Spleen (tissue), 13 donors: ENCODE measurements at places on chromosomes 1 and 21.

DNA sequence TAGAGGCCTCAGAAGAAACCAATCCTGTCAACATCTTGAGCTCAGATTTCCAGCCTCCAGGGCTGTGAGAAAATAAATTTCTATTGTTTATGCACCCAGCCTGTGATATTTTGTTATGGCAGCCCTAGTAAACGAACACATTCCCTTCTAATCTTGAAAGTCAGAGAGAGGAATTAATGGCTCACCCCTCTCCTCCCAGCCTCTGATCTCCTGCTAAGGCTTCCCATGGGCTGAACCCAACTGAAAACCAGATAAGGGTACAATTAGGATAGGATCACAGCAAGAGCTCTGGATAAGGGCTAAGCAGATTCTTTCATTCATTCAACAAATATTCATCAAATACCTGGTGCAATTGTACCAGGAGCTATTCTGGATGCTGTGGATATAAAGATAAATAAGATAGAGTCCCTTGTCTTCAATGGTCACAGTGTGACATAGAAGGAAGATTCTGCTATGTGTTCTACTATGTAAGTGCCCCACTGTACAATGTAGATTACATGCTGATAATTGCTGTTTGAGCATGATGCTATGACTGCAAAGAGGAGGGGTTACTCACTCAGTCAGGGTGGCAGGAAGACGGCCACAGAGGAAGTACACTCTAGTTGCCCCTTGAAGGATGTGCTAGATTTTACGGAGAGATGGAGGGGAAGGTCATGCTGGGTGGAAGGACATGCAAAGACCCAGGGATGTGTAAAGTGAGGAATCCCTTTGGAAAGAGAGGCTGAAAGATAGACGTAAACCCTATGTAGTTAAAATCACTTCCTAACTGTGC lies 203.3 kb upstream of the JUN start:
- no peak for DNase-seq

DNA sequence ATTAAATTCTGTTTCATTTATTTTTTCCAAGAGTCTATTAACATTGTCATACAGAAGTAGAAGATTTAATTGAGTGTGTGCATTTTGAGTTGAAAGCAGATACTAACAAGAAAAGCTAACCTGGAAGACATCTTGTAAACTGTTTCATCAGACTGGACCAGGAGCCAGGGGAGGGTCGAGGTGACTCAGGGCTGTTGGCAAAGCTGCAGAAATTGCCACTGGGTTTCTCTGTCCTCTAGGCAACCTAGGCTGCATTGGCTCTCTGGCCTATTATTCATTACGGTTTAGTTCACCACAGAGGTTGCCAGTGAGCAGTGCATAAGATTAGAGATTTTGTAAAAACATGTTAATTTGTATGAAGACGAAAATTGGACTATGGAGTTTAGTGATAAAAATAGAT lies 27.5 kb downstream of the ERG start:
- DNase-seq, result no peak

- DNase-seq, result no peak
These were observed 68.7 kb upstream of the LRIF1 start for GRCh38 chr1:111032295-111032897.

DNA sequence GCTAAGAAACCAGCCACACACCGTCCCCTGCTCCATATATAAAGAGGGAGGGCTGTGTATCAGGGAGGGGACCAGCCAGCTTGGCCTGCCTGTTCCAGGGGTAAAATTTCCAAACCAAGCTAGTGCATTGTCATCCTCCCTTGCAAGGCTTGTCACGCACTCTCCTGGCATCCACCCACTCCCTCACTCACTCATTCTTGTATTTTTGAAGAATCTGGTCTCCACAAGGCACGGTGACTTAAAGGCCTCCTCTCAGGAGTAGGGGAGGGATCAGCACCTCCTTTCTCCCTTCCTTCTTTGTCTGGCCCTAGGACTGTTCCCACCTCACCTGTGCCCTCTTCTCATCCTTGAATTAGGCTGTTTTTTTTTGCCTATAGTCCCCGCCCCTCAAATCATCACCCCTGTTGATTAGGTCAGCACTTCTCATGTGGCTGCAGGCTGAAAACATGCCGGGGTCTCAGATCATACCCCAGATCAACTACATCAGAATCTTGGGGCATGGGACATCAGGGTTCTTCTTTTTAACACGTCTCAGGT lies 5.0 kb downstream of the ABCA4 start:
- peak; percentile 21 for DNase-seq

- DNase-seq, result no peak
These were observed 3.0 kb downstream of the COL6A2 start for GRCh38 chr21:46100906-46101305.

DNA sequence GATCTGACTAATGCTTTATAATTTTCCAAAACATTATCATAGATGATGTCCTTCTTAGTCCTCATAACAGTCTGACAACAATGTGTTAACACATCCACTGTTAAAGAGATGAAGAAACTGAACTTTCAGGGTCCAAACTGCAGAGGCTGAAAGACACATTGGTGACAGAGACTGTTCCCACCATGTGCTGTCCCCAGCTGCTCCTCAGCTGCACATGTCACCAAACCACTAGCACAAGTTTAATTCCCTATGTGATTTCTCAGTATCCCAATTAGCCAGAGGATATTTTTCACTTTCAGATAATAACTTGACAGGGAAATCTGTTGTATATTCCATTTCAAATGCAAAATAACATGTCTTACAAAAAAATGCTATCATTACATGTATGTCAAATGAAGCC lies 24.6 kb downstream of the LAMC2 start:
- no peak for DNase-seq

DNA sequence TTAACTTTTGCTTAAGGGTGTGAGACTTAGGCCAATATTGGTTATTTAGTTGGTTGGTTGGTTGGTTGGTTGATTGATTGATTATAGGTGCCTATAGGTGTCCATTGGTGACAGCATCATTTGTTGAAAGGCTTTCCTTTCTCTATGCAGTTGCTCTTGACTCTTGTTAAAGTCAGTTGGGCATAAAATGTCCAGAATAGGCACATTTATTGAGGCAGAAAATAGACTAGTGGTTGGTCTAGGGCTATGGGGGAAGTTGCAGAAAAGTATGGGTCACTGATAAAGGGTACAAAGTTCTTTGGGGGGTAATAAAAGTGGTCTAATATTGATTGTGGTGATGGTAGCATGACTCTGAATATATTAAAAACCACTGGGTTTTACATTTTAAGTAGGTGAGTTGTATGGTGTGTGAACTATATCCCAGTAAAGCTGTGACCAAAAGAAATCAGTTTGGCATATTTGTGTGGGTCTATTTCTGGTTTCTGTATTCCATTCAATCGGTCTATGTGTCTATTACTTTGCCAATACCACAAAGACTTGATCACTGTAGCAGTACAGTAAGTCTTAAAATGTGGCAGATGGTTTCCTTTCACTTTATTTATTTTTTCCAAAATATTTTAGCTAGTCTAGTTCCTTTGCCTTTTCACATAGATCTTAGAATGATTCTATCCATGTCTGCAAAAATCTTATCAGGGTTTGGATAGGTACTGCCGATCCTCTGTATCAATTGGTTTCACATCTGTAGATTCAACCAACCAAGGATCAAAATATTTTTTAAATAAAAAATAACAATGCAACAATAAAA lies 63.0 kb downstream of the ATP1A1 start:
- no peak for DNase-seq

GRCh38 chr1:232223183-232223708 lies 406.7 kb downstream of the SIPA1L2 start:
- no peak for DNase-seq

DNA sequence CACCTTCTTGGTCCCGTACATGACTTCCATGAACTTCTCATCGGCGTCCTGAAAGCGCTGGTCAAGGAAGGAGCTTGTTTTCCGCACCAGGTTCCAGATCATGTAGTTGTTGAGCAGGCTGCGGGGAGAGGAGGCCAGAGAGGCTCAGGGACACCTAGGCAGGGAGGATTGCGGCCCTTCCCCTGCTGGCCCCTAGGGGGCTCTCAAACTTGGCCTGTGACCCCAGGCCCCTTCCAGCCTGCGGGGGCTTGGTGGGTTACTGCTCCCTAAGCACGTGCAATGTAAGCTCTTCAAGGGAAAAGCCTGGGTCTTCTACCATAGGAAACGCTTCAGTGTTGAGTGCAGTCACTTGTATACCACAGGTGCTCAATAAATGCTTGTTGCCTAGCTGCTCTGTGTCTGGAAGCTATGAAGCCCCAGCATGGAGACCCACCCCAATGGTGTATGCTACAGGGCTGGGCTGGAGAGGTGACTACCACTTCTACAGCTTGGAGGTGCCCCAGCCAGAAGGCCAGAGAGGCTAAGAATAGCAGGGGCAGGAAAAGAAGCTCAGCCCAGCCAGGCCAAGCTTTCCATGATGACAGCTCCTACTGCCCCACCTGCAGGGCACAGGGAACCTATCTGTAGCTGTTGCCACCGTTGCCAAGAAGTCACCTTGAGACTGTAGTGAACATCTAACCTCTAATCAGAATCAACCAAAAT lies 45.1 kb downstream of the ECE1 start:
- no peak for DNase-seq

DNA sequence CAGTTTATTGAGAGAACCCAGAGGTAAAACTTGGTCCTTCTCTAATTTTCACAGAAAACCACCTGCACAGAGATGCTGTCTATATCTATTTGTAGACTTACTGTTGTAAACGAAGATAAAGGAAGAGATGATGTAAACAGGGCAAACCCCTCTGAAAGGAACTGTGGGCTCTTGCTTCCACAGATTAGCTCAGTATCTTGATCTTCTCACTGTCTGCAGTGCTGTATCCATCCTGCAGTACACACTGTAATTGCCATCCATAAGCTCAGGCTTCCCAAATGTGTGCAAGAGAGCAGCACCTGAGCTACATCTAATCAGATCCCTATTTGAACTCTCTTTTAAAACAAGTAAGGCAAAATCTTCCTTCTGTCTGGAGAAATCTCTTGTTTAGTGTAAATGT lies 16.6 kb upstream of the RWDD3 start:
- no peak for DNase-seq

GRCh38 chr21:16437586-16437985 lies 707.8 kb downstream of the USP25 start:
- DNase-seq, result no peak

DNA sequence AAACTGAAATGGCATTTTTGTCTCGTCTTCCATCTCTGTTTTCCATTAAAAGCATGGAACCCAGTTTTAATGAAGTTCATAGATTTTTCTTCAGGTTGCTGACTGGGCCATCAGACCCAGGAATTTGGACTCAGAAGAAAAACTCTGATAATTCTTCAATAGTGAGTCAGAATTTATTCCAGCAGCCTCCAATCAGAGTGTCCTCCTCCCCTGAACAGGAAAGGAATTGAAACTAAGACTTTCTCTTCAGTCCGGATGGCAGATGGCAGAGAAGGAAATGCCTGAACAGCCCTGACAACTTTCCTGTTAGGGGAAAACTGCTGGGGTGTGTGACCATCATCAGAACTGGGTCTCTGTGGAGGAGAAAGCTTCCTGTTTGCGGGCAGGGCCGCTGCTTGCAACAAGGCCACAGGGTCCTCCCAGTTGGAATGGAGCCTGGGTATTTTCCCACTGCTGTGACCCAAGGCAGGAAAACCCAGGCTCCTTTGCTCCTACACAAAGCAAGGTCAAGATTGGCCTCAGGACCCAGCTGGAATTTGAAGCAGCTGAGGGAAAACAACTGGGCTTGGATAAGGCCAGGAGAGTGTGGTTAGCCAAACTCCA lies 20.7 kb downstream of the CD34 start:
- peak; percentile 80 for DNase-seq

- DNase-seq, result peak; percentile 35
These were observed 11.7 kb upstream of the FOXO6 start for GRCh38 chr1:41349361-41350054.

DNA sequence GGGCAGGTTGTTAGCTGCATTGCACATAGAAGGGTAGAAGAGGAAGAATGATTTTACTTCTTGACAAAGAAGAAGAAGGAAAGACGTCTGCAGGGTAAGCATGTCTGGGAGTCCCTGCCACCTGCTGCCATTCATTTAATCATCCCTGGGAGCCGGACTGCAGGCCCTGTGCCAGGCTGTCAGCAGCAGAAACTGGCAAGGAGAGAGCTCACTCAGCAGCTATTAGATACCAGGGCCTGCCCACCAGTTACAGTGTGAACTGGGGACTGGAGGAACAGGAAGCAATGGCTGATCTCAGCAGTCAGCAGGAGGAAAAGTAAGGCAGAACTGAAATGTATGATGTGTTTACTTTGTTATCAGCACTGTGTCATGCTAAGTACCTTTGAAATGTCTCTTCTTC lies 75.7 kb upstream of the C1orf87 start:
- DNase-seq, result no peak

DNA sequence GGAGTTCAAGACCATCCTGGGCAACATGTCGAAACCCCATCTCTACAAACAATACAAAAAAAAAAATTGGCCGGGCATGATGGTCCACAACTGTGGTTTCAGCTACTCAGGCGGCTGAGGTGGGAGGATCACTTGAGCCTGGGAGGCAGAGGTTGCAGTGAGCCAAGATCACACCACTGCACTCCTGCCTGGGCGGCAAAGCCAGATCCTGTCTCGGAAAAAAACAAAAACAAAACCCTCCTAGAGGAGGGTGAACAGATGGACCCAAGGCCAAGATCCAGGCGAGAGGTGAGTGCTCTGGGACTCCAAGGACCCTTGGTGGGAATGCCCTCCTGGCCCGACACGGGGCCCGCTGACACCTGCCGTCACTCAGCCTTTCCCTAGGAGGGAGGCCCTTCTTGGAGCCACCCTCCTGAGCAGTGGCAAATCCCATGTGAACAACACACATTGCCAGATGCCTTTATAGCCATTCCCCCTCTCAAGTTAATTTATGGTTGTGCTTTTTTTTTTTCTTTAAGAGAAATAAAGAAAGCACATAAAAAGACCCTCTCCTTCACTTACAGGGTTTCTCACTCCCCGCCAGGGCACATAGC lies 380 bp downstream of the TFF2 start:
- DNase-seq, result peak; percentile 37

DNA sequence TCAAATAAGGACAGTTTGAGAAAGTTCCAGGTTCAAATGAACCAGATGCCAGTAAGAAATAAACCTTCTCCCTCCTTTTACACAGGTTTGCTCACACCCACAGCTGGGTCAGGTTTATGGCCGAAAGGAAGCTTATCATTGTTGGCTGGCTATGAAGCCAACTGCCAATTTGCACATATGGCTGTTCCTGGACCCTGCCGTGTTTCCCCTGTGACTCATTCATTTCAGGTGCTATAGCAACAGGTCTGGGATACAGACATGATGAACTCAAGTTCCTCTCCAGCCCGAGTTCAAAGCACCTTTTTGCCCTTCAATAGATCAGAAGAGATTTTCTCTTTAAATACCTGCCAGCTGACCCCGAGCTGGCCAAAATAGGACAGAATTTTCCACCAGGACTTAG lies 134.4 kb upstream of the SMYD2 start:
- no peak for DNase-seq

- no peak for DNase-seq
These were observed 69.5 kb downstream of the FHAD1 start for GRCh38 chr1:15316510-15316909.

- peak; percentile 91 for DNase-seq
These were observed 708 bp upstream of the ZNF362 start for GRCh38 chr1:33255347-33256220.

DNA sequence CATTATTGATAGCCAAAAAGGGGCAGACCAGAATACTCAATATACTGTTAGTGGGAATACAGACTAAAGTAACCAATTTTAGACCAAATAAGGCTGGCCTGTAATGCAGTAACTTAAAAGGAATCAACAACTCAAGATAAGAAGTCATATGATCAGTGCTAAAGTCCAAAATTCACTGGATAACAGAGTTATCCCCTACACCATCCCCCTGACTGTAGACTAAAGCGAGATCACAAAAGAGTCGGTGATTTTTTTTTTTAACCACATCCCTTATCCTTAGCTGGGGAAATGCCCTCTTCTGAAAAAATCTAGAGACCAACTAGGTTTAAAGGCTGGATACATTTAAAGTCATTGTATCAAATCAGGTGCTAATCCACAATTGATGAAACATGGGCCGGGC lies 7.7 kb downstream of the UBR4 start:
- no peak for DNase-seq
